ENCODE measurements at places on chromosomes 2 and 18.

GRCh38 chr2:126823951-126824350 is 74.7 kb upstream of the TEX51 start:
- DNase-seq: no peak

DNA sequence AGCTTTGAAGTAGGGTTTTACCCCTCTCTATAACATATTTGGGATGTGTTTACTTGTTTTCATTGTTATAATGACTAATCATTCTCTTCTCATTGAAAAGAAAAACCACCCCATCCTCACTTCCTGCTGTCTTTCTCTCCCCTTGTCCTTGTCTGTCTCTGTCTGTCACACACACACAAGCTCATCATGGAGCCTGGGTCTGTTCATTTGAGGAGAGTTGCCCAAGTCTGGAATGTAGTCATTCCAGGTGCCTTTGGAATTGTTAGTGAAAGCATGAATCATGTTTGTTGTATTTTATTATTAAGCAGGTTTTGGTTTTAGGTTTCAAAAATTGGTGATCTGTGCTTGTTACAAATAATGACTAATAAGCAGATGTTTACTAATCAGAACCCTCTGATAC is 133.5 kb upstream of the IL1R2 start:
- no peak for DNase-seq

DNA sequence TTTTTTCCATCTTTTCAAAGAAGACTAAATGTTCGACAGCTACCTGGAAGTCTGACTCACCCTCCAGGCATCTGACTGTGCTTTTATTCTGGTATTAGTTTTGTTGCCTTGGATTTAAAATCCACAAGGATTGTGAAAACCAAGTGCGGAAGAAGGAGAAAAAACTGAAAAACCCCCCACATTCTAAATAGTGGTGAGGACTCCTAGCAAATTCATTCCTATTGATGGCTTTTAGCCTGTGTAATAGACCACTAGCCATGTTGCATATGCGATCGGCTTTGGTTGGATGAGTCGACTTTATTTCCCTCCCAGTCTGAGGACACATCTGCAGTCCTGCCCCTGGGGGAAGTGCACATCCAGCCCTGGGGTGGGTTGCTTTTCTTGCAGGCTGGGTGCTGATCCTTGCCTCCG is 16.9 kb downstream of the LDLRAD4 start:
- DNase-seq: no peak

- no peak for DNase-seq
Measured at GRCh38 chr2:109663721-109664120, 49.6 kb downstream of the SOWAHC start.

- DNase-seq: no peak
Measured at GRCh38 chr2:169895294-169895985, 68.2 kb downstream of the UBR3 start.

- DNase-seq: no peak
Measured at GRCh38 chr18:7454429-7454828, 112.7 kb upstream of the PTPRM start.

DNA sequence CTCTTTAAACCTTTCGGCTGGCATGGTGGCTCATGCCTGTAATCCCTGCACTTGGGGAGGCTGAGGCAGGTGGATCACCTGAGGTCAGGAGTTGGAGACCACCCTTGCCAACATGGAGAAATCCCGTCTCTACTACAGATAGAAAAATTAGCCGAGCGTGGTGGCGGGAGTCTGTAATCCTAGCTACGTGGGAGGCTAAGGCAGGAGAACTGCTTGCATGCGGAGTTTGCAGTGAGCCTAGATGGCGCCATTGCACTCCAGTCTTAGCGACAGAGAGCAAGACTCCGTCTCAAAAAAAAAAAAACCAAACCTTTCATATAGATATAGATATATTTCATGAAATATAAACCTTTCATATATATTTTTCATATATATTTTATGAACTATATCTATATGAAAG is 864.7 kb downstream of the TRIB2 start:
- DNase-seq: no peak

DNA sequence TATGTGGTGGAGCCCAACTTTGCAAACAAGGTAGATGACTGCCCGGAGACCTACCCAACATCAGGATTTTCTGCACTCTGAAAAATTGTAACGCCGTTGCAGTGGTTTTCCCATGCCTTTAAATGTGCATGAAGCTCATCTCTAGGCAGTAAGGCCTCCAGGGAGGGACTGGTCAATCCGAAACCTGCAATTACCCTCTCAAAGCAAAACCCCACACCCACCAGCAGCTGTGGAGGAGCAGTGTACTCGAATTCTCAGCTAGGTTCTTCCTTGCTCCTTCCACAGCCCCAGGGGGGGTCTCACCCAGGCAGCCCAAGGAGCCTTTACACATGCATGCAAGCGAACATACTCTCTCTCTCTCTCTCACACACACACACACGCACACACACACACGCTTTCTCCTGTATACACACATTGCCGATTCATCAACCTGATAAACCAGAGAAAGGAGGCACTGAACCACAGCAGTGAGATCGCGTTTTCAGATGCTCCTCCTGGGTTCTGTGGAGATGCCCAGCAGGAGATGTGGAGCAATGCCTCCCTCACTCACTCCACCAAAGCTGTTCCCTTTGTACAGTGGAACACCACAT is 109.2 kb downstream of the VIT start:
- no peak for DNase-seq
